Large intestine (tissue), 12 donors: ENCODE measurements at places on chromosomes 16 and 17. TPM values are rescaled to one million over a fixed set of nuclear protein-coding genes. Genes with fewer than 3 reads are reported as not detected.

GRCh38 chr17:81707725-81708646, 4.1 kb upstream of the SLC25A10 start:
- DNase-seq = no peak

DNA sequence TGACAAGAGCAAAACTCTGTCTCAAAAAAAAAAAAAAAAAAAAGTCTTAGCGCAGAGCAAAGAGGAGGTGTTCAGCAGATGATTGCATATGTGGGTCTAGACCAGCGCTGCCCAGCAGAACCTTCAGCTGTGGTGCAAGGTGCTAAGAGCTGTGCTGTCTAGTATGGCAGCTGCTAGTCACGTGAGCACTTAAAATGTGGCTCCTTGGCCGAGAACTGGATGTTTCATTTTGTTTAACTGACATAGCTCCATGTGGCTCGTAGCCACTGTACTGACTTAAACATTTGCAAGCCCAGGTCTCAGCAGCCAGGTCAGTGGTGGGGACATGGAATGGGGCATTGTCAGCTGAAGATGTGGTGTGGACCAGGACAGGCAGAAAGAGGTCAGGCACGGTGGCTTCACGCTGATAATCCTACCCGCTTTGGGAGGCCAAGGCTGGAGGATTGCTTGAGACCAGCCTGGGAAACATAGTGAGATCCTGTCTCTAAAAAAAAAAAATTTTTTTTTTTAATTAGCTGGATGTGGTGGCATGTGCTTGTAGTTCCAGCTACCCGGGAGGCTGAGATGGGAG, 9.2 kb downstream of the C1QTNF1 start:
- no peak for DNase-seq

DNA sequence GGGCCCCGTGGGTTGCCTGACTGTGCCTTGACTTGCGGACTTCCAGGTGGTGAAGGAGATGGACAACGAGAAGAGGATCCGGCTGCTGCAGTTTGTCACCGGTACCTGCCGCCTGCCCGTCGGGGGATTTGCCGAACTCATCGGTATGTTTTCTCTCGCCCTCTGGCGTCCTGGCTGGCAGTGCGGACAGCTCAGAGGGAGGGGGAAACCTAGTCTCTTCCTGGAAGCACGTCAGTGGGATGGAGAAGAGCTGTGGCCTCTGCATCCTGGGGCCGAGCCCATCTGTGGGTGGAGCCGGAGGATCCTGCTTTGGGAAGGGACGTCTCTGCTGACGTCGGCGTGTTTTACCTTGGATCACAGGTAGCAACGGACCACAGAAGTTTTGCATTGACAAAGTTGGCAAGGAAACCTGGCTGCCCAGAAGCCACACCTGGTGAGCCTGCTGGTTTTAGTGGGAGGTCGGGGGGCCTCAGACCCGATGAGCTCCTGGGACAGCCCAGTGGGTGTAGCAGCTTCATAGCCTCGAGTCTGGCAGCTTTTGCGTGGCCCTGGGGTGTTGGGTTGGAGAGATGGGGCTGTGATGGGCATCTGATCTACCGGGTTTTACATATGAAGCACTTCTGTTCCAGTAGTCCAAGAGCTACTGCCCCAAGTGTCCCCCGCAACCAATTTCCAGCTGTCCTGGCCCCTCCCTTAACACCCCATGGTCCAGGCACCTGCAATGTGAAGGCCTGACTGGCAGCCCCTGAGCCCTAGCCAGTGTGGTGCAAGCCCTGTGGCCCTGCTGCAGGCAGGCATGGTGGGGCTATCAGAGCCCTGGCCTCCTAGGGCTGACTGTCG, 11.9 kb upstream of the CLEC18A start:
- no peak for DNase-seq

DNA sequence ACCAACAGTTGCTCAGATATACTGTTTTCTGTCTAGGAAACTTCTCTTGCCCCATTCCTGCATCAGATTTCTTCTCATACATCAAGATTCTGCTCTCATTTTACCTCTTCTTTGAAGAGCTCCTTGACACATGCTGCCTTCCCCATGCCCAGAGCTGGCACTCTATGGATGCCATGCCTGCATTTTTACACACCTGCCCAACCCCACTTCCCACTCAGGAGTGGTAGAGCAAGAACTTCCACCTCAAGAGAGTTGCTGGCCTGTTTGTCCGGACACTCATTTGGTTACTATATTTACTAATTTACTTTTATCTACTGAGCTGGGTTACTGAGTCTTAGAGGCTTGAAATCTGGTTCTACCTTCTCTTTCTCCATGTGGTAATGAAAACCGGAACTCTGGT, 98.3 kb upstream of the HLF start:
- DNase-seq = no peak

DNA sequence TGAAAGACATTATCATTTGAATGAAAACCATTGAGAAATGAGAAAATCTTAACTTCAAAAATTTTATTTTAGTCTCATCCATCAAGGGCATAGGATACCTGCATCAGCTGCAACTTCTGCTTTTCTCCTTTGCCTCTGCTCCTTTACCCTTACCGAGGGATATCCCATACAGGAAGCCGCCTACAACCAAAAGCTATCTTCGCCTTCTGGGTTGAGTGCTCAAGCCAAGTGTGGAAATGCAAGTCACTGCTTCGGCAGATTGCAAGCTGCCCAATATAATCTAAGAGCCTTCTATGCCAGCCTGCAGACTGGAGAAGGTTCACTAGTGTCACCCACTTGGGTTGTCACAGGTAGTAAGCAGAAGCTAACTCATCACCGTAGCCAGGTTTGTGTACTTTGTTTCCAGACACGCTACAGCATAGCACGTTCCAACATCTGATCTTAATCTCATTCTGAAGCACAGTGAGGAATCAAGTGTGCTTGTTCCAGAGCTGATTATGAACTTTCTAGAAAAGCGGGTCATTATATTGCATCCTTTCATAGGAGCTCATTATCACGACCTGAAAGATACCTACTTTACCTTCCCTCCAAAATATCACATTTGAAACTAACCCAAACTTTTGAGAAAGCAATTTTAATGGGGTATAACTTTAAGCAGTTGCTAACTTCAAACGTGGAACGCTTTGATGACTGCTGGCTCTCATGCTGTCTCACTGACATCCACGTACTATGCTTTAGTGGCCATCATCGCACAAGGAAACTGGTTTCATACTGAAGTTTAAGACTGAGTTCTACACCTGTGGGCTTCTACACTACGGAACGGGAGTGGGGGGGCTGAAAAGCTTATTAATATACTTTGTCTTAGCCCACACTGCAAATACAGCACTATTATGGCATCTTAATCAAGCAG, 8.0 kb upstream of the UNK start:
- DNase-seq = no peak

GRCh38 chr16:53844804-53845203, 140.8 kb downstream of the FTO start:
- no peak for DNase-seq

- no peak for DNase-seq
These were observed 113.8 kb downstream of the OR1D5 start for GRCh38 chr17:2949469-2950044.

- DNase-seq = no peak
These were observed 17.6 kb downstream of the MEOX1 start for GRCh38 chr17:43644081-43644480.

DNA sequence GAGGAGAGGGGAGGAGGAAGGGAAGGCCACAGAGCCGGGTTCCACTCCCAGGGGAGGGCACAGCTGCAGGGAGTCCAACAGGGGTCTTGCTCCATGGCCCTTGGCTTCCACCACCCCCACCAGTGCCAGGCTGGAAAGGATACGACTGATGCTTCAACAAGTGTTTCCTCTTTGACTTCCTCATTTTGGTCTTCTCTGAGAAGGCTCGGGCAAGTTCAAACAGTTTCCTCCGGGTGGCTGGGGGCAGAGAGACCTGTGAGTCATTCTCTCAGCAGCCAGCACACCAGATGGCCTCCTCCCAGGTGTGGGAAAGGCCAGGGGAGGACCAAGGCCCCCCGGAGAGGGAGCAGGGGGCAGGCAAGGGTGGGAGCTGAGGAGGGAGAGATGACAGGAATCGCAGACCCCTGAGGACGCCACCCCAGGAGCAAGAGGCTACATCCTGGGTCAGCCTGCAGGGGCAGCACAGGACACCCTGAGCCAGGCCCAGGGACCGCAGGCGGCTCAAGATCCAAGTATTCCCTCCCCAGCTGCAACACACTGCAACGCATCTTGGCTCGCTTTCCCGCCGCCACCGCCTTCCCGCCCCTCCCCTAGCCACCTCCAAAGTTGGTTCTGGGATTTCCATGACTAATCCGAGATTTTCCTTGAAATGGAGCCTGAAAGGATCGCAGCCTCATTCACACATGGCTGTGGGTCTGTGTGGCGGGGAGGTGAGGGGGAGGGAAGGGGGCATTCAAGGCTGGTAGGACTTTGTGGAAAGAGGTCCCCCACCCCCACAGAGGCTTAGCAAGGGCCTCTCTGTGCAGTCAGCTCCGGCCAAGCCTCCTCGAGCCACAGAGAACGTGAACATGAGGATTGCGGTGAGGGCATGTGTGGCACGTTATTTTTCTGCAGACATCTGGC, 18.4 kb upstream of the MRPS23 start:
- DNase-seq = peak; percentile 50

DNA sequence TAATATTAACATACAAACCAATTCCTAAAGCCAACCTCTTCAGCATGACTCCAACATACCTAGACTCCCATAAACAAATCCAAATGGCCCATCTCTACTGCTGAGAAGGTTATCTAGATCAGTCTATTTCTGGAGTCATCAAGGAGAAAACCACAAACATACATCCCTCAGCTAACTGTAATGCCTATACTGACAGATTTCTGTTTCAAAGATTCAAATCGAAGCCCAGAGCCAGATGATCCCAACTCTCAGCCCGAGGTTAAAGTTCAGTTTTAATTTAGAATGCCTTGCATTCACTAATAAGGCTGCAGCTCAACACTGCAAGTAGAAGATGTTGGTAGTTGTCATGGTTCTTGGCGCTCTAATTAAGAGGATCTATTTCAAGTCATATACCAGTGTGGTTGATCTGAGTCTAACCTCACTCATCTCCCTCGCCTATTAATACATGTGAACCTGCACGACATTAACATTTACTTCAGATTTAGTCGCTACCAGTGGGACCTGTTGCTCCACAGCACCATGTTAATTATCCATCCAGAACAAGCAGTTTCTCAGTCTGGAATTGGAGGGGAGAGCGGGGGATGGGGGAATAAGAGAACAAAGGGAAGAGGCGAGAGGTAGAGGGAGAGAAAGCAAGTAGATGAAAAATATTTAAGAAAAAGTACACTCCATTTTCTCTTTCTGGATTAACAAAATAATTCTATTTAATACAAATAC, 15.4 kb downstream of the PHF12 start:
- no peak for DNase-seq

GRCh38 chr16:27189335-27189972, 13.9 kb upstream of the KDM8 start:
- DNase-seq = peak; percentile 37

- DNase-seq = no peak
These were observed 187.6 kb downstream of the MYO1D start for GRCh38 chr17:32689348-32689747.

DNA sequence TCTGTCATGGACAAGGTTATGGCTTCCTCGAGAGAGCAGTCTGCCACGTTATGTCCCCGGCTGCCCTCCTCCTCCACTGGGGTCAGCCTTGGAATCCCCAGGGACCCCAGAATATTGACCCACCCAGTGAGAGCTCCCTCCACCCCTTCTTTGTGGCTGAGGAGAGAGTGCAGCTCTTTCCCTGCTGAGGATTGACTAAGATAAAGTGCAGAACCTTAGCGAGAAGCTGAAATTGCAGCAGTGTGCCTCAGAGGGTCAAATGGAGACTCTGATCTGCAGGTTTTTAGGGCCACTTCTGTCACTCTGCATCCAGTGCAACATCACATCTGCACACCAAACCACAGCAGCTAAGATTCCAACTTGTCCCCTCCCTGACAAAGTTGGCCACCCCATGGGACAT, 25.6 kb upstream of the PMFBP1 start:
- no peak for DNase-seq

AGRP gene
- 0.13 TPM for polyA plus RNA-seq

SLC47A2 gene
- 0.54 TPM for polyA plus RNA-seq

TRIM72 gene
- 0.10 TPM for polyA plus RNA-seq

TPSG1 gene
- polyA plus RNA-seq = 25.4 TPM
